Stimulated activated CD8-positive, alpha-beta memory T cell treated with anti-CD3 and anti-CD28 coated beads, Interleukin-4, amount 100 ng/mL, for 1 hour (primary cell): ENCODE measurements at places on chromosomes 1 and 21.

DNA sequence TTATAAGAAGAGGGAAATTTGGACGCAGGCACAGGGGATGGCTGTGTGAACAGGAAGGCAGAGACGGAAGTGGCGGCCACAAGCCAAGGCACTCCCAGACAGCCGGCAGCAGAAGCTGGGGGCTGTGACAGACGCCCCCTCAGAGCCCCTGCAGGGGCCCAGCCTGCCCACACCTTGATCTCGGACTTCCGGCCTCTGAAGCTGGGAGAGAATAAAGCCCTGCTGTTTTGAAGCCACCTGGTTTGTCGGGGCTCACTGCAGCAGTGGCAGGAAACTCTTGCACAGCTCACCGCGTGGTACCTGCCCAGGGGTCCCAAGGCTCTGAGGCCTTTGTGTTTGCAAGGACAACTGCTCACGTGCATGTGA is 13.7 kb downstream of the MEGF6 start:
- no peak for DNase-seq

- no peak for DNase-seq
Measured at GRCh38 chr1:171884475-171884874, 43.2 kb downstream of the DNM3 start.

GRCh38 chr1:79226963-79227362 is 220.4 kb upstream of the ADGRL4 start:
- no peak for DNase-seq

DNA sequence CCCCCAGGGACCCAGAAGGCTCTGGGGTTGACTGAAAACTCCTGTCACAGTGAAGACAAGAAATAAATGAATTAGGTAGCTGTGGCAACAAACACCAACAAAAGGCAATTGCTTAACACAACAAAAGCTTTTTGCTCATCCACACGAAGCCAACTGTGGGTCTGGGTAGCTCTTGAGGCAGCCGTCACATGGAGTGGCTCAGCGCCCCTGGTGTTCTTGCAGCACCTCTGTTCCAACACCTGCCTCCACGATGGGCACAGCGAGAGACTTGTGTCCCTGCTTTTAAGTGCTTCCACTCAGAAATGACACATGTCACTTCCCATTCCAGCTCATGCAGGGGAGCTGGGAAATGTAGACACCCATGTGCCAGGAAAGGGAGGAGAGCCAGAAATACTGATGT is 364.5 kb upstream of the DUSP10 start:
- no peak for DNase-seq

GRCh38 chr1:83802460-83803152 is 196.3 kb downstream of the TTLL7 start:
- DNase-seq, result no peak

GRCh38 chr1:231903586-231904081 is 277.0 kb downstream of the DISC1 start:
- no peak for DNase-seq
